ENCODE measurements at places on chromosomes 13 and 19. TPM values are rescaled to one million over a fixed set of nuclear protein-coding genes. Genes with fewer than 3 reads are reported as not detected.
A peak's percentile ranks its signal among the peaks of the same experiment; 100 is the strongest.

DNA sequence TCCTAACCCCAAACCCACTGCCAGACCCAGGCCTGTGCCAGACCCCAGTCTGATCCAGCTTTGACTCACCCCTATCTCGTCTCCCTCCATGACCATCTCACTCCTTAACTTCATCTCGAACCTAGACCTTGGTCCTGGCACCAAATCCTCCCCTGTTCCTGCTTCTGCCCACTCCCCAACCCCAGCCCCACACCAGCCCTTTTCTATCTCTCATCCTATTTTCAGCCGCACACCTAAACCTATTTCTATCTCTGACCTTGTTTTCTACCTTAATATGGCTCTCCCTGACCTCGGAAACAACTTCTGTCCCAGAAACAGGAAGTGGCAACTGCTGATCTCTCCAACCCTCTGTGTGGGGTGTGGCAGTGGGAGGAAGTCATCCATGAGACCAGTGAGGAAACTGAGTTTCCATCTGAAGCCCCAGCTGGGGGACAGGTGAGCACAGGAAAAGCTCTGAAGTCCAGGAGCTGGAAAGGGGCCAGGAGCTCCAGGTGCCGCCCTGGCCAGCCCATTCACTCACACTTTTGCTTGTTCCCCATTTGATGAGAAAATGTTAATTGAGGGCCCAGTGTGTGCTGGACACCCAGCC is 13.7 kb downstream of the PTH2 start:
- no peak for DNase-seq

GRCh38 chr19:51694318-51695085 is 1.4 kb downstream of the SPACA6 start:
- no peak for DNase-seq

DNA sequence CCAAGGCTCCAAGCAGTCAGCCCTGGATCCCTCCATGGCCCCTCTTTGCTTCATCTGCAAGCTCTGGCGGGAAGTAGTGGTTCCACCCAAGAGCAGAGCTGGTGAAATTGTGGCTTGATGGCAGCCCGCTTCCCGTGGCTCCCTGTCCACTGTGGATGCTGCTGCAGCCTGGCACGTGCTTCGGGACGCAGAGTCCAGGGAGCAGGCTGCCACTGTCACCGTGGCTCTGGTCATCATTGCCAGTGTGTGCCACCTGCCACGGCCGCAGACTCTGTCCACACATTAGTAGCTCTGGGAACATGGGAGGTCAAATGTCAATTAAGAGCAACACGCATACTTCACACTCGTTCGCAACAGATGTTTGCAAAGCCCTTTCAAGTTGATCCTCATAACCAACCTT is 40.8 kb upstream of the RNF17 start:
- DNase-seq: no peak

GRCh38 chr19:51550848-51551672 is 19.6 kb upstream of the SIGLEC6 start:
- DNase-seq: no peak

DNA sequence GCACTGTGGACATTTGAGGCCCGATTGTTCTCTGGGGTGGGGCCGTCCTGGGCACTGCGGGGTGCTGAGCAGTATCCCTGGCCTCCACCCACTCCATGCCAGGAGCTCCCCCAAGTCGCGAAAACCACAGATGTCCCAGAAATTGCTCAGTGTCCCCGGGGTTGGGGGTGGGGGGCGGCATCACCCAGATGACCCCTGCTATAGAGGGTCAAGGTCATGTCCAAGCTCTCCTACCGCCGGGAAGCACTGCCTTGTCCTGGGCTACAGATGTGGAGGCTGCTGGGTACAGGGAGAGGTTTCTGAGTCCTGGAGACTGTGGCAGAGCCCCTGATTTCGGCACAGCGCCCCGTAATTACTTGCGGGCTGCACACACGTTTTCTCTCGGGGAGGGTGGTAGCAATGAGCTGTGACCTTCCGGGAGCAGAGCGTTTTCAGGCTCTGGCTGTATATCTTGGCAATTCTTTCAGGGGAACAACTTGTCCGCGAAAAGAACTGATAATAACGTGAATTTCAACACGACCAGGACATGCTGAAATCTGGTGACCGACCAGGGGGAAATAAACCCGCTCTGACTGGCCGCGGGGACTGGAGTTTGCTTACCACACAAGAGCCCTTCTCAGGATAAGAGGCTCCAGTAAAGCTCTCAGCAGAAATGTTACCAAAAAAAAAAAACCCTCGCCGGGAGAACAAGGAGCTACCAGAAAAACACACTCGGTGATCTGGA is 68.1 kb downstream of the GNG7 start:
- DNase-seq: peak; percentile 52

DNA sequence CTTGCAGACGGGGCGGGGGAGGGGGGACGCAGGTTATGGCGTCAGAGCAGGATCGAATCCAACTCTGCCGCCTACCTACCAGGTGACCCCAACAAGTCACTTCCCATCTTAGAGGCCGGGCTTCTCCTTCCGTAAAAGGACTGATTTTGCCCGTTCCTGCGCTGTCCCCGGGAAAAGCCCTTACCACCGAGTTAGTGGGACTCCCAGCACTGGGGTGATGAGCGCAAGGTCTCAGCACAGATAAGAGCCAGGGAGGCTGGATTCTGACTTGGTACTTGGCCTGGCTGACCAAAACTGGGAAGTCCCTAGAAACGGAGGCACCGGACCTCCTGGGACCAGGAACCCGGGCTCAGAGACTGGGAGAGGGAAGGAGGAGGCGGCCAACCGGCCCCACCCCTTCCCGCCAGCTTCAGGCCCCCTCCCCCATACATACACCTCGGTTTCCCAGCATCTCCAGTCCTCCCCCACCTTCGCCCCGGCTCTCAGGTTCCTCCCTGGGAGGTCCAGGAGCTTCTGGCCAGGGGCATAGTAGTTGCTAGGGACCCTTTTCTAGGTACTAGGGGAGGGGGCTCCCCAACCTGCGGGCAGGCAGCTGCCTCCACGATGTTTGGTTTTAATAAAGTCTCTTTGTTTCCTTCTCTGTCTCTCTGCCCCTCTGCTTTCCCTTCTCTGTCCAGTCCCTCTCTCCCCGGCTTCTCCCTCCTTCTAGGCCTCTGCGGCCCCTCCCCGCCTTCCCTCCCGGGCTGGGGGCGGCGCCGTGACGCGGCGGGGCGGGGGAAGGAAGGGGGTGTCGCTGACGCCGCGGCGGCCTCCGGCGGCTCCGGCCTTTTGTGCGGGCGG is at the start of gene GRAMD1A:
Gene GRAMD1A (plus strand): TSS at position 826 of the 840 bp plus-strand sequence. CDS start 156 bp downstream, outside the sequence.
- DNase-seq: peak; percentile 90

GRCh38 chr13:112897956-112898620 is 70.9 kb upstream of the MCF2L start:
- DNase-seq: no peak

- DNase-seq: no peak
Observed at GRCh38 chr13:42211704-42212464, 60.1 kb upstream of the AKAP11 start.

- DNase-seq: no peak
Observed at GRCh38 chr19:15291089-15291488, 41.2 kb downstream of the BRD4 start.

GRCh38 chr13:94272038-94272437 is 207.4 kb downstream of the DCT start:
- DNase-seq: no peak

DNA sequence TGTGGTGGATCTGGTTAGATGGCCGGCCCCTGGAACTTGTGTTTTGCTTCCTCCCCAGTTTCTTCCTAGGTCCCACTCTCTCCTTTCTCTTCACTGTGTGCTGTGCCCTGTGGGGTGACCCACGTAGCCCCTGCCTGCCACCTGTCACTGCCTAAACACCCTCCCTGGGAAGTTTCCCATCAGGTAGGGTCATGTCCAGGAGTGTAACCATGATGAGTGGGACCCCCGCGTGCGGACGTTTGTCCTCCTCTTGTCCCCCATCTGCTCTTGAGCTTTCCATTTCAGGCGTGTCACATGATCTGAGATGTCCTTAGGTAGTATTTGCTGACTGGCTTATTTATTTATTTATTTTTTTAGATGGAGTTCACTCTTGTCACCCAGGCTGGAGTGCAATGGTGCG is 61.3 kb downstream of the ARHGEF7 start:
- DNase-seq: no peak

- DNase-seq: no peak
Observed at GRCh38 chr13:58476206-58476918, 844.8 kb downstream of the PCDH17 start.

- DNase-seq: no peak
Observed at GRCh38 chr13:31074756-31075155, 86.9 kb downstream of the HSPH1 start.

DNA sequence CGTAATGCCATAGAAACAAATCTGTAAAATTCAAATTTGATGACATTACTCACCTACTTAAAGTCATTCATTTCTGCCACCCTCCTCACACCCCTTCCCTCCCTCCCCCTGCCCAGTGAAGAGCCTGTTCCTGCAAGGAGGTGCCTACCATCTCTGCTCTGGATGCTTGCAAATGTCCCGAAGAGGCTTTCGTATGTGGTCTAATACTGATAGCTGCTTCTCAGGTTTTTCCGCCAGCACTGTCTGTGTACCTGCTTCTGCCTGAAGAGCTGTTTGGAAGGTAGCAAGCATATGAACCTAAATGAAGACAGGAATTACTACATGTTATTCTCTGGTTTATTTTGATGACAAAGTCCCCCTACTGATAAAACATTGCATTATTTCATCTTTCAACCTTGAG is 57.1 kb downstream of the GPALPP1 start:
- DNase-seq: no peak

DNA sequence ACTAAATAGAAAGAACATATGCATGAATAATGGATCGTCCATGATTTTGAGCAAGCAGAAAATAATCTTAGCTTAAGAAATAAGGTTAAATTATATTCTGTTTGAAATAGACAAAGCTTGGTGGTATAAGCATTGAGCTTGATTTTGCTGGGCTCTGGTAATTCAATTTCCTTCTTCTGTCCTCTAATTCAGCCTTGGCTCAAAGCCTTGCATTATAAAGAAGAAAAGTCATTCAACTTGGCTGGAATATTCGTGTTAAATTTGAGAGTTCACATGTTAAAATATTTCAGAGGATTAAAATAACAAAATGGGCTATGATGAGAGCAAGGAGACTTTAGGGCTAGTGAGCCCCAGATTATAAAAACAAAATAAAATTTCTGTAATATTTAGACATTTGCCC is 415.4 kb upstream of the PCDH20 start:
- DNase-seq: no peak

GRCh38 chr13:59178344-59178743 is 985.4 kb downstream of the DIAPH3 start:
- peak; percentile 35 for DNase-seq

DNA sequence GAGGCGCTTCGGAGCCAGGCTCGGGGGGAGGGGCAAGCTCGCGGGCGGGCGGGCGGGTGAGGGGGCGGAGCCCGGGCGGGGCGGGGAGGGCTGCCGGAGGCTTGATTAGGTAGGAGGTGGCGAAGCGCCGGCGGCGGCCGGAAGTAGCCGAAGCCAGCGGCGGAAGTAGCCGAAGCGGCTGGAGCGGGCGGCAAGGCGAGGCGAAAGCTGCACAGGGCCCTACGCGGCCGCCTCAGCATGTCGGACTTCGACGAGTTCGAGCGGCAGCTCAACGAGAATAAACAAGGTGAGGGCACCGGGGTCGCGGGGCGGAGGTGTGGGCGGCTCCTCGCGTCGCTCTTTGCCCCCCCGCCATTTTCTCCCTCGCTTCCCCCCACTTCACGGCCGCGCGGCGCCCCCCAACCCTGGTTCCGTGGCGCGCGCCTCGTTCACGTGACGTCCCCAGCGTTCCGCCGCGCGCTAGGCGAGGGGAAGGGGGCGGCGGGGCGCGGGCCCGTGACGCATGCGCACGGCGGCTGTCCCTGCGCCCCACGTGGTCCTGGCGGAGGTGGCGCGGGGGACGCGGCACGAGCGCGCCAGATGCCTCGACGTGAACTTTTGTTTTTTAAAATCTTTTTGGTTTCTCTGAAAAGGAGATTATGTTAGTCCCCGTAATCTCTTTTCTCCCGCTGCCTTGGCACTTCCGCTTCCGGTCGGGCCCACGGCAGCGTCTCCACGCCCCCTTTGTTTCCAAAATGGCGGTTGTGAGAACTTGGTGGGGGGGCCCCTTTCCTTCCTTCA is at the start of gene U2AF2:
Gene U2AF2 (plus strand): TSS at position 168 of the 780 bp plus-strand sequence. CDS start 70 bp downstream, at position 238.
- DNase-seq: peak; percentile 95

DNA sequence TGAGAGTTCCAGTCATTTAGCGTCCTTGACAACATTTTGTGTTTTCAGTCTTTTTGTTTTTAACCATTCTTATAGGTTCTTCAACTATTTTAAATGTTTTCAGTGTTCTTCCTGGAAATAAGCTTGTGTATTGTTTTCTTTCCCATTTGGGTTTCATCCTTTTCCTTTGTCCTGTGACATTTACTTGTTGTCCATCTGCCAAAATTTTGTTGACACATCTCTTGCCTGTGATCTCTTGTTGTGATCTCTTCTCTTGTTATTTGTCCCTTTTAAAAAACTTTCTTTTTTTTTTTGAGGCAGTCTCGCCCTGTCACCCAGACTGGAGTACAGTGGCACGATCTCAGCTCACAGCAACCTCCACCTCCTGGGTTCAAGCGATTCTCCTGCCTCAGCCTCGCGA is 96.5 kb downstream of the PDS5B start:
- no peak for DNase-seq

- no peak for DNase-seq
Observed at GRCh38 chr13:113639616-113640262, 18.3 kb downstream of the ATP4B start.

GRCh38 chr13:95457294-95457693 is 95.2 kb upstream of the CLDN10 start:
- no peak for DNase-seq

DNA sequence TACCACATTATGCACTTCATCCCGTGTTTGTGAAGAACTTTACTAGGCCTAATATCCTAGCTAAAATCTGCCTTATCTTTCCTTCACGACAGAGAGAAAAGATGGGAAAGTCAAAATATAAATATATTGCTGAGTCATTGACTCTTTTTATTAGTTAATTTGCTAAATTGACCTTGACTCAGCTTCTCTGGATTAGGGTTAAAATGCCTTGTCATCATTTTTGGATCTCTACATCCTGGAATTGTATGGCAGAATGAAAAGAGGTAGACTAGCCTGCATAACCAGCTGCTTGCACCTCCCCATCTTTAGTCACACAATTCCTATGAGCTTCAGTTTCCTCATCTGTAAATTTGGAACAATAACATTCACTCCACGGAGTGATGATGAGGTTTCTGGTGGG is 280.3 kb downstream of the DCT start:
- no peak for DNase-seq

The C1QTNF9 gene
- total RNA-seq: not detected

The NCR1 gene
- total RNA-seq: not detected

The ZNF805 gene
- total RNA-seq: 20.2 TPM

The GPALPP1 gene
- total RNA-seq: 38.7 TPM

The RPL36 gene
- 829 TPM for total RNA-seq

The IL11 gene
- total RNA-seq: 0.12 TPM
